ENCODE measurements at places on chromosomes 11 and 22. TPM values are rescaled to one million over a fixed set of nuclear protein-coding genes. Genes with fewer than 3 reads are reported as not detected.

OR2D2 gene
- not detected for total RNA-seq

PKDREJ gene
- total RNA-seq = not detected

OR5B2 gene
- not detected for total RNA-seq

DNA sequence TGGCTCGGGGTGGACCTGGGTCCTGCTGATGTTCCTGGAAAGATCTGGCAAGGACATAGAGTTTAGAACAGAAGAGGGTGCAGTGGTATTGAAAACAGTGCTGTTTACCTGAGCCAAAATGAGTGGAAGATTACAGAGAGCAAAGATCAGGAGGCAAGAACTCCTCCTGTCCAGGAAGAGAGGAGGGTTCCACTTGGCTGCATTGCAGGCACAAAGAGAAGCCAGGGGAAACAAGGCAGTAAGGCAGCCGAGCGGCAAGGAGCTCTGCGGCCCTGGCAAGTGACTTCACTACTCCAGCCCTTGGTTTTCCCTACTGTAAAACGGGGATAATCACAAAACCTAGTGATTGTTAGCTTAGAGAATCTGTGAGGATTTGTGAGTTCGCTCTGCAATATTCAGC lies 3.7 kb upstream of the PACSIN2 start:
- H3K36me3 ChIP-seq = no peaks in the 10 kb centered on the region
- no peak for DNase-seq
- no peak overlapping the region for H3K4me3 ChIP-seq
- no peaks in the 10 kb centered on the region for H3K4me1 ChIP-seq
- no peaks in the 10 kb centered on the region for H3K27me3 ChIP-seq

DNA sequence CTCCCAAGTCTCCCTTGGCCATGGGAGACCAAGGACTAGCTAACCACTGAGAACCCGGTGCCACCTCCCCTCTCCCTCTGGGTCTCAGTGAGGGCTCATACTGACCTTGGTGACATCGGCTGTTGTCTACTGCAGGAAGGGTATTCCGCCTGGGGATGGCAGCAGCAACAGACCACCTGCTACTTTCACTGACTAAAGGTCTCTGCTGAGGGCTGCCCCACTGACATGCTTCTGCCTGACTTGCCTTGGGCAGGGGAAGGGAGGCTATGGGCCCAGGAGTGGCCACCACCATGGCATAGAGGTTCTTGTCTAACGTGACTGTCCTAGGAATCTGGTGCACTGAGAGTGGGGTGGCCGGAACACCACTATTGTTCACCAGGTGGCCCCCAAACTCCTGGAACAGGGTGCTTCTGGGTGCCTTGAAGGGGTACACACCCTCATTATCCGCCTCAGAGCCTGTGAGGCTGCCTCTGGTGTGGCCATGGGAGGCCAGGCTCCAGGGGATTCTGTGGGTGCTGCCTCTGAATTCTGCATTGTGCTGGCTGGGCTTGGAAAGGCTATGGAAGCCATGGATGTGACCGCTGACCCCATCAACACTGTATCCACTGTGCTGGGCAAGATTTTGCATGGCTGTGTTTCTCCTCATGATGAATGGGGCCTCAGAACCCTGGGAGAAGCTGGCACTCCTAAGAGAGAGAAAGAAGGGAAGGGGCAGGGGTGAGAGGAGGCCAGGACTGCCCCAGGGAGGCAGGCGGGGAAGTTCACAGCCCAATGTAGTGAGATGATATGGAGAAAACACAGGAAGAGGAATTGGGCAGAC lies 38.3 kb downstream of the GAB4 start:
- H3K27ac ChIP-seq = no peak overlapping the region
- H3K4me1 ChIP-seq = no peaks in the 10 kb centered on the region
- no peaks in the 10 kb centered on the region for H3K36me3 ChIP-seq
- H3K27me3 ChIP-seq = no peaks in the 10 kb centered on the region

- DNase-seq = no peak
- no peak overlapping the region for H3K4me3 ChIP-seq
- no peaks in the 10 kb centered on the region for H3K4me1 ChIP-seq
- no peaks in the 10 kb centered on the region for H3K36me3 ChIP-seq
Measured at GRCh38 chr22:46159212-46159611, 8.9 kb downstream of the PPARA start.

DNA sequence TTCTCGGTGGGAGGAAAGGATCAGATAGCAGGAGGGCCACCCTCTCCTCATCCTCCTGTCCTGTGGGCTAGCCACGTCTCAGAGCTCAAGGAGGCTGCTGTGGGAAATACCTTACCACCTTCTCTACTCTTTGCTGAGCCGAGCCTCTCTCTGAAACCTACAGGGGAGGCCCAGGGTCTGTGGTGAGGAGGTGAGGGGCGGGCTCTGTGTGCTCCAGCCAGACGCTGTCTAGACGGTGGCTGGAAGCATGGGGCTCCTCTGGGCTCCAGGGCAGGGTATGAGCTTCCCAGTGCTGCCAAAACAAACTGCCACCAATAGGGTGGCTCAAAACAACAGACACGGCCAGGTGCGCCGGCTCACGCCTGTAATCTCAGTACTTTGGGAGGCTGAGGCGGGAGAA lies 5.5 kb upstream of the TMPRSS6 start:
- no peak overlapping the region for H3K27ac ChIP-seq
- no peaks in the 10 kb centered on the region for H3K27me3 ChIP-seq
- no peaks in the 10 kb centered on the region for H3K4me1 ChIP-seq
- H3K4me3 ChIP-seq = no peak overlapping the region

GRCh38 chr11:45665206-45665932 lies at the start of gene CHST1:
Gene CHST1 (minus strand): TSS chr11:45665622. CDS start chr11:45650923, 14,699 bp downstream.
- peak; percentile 45 for DNase-seq
- peak within 1 kb of the TSS; percentile 43 for H3K27ac ChIP-seq
- peak within 1 kb of the TSS; percentile 29 for H3K4me3 ChIP-seq
- H3K4me1 ChIP-seq = peaks cover 8% of the 10 kb centered on the region
- H3K36me3 ChIP-seq = no peaks in the 10 kb centered on the region

DNA sequence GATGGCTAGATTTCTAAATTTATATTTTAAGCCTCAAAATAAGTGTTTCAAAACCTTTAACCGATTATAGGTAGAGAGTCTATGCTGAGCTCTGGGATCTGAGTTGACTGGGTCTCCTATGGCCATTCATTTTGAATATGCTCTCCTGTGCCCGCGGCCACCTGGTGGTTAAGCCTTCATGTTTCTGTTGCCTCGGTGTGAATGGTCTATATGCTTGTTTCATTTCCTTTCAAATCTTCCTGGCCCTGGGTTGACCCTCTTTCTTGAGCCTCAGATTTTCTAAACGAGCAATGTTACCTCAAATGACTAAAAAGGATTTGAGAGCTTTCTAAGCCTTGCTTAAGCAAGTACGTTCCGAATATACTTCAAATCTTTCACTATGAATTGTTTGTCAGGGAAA lies 789.4 kb upstream of the KIRREL3 start:
- H3K27ac ChIP-seq = no peak overlapping the region
- no peak overlapping the region for H3K4me3 ChIP-seq
- no peaks in the 10 kb centered on the region for H3K27me3 ChIP-seq
- H3K4me1 ChIP-seq = no peaks in the 10 kb centered on the region
- H3K36me3 ChIP-seq = no peaks in the 10 kb centered on the region

NXPE2 gene
- not detected for total RNA-seq

GRCh38 chr11:69451289-69451688 lies 30.2 kb upstream of the LINC01488 start:
- H3K27ac ChIP-seq = no peak overlapping the region
- no peaks in the 10 kb centered on the region for H3K27me3 ChIP-seq
- no peak for DNase-seq
- H3K4me1 ChIP-seq = no peaks in the 10 kb centered on the region
- H3K36me3 ChIP-seq = no peaks in the 10 kb centered on the region
- no peak overlapping the region for H3K4me3 ChIP-seq

- H3K27ac ChIP-seq = peak overlapping the region; percentile 89
- no peaks in the 10 kb centered on the region for H3K4me1 ChIP-seq
- no peaks in the 10 kb centered on the region for H3K27me3 ChIP-seq
- peak; percentile 77 for DNase-seq
- H3K4me3 ChIP-seq = no peak overlapping the region
Measured at GRCh38 chr11:1879941-1880720, 11.6 kb downstream of the PRR33 start.

DNA sequence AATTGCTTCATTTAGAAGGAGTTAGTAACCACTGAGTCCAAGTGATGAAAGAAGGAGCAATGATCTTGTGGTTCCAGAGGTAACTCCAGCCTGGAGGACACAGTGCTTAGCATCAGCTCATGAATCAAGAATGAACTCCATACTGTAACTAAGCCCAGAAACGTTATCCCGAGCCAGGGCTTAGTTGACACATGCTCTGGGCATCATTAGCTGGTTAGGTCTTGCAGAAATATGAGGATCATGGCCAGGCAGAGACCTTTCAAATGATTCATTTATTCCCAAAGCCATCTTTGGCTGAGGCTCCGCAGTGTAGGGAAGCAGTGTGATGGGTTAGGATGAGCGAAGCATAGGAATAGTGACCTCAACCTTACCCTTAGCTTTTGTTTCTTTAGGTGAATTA lies 277.4 kb downstream of the FAM76B start:
- peak overlapping the region; percentile 83 for H3K27ac ChIP-seq
- H3K4me3 ChIP-seq = no peak overlapping the region
- no peaks in the 10 kb centered on the region for H3K27me3 ChIP-seq
- H3K4me1 ChIP-seq = peaks cover 13% of the 10 kb centered on the region

- no peaks in the 10 kb centered on the region for H3K36me3 ChIP-seq
- H3K27ac ChIP-seq = no peak overlapping the region
- DNase-seq = no peak
Measured at GRCh38 chr11:113396690-113397089, 9.1 kb downstream of the ANKK1 start.

DNA sequence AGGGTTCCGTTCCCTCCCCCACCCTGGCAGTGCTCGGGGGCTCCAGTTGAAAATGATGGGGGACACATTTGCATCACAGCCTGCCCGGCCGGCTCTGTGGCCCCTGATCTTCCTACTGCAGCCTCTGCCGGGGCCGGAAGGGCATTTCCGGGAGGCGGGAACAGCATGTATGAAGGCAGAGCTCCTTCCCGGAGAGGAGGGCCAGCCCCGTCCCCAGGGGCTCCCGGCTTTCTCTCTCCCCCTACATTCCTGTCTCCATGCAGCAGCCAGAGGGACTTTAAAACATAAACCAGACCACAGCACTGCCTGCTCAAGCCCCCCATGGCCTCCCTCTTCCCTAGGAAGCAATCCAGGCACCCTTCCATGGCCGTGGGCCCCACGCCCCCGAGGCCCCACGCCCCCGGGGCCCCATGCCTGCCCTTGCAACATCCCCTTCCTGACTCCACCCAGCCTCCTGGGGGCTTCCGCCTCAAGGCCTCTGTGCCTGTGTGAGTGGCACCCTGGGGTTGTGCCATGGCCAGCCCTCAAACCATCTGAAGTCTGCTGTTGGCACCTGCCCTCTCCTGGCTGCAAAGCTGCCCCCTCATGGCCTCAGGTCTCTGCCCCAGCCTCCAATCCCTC lies 73.1 kb downstream of the CDKN1C start:
- H3K4me3 ChIP-seq = peak overlapping the region; percentile 0
- H3K4me1 ChIP-seq = peaks cover 20% of the 10 kb centered on the region
- no peaks in the 10 kb centered on the region for H3K36me3 ChIP-seq
- H3K27ac ChIP-seq = peak overlapping the region; percentile 80
- DNase-seq = peak; percentile 77

DNA sequence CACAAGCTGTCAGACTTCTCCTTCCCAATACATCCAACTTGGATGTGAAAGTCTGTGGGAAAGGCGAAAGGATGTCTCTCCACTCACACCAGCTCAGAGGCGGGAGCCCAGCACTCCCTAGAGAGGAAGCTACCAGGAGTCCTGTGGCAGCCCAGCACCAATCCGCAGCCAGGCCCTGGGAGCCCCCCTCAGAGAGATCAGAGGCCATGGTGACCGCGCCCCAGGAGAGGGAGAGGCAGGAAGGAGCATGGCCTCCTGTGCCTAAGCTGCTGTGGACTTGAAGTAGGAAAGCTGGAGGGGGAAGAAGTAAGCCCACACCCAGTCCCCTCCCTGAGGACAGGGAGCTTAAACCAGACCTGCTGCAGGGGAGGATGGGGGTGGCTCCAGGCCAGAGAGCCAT lies 24.4 kb upstream of the IGSF9B start:
- H3K27ac ChIP-seq = no peak overlapping the region
- H3K4me3 ChIP-seq = no peak overlapping the region
- no peak for DNase-seq
- no peaks in the 10 kb centered on the region for H3K27me3 ChIP-seq
- no peaks in the 10 kb centered on the region for H3K36me3 ChIP-seq

- no peaks in the 10 kb centered on the region for H3K27me3 ChIP-seq
- H3K27ac ChIP-seq = no peak overlapping the region
- DNase-seq = no peak
- no peaks in the 10 kb centered on the region for H3K36me3 ChIP-seq
Measured at GRCh38 chr11:74755395-74755995, 6.8 kb downstream of the RNF169 start.

- H3K27ac ChIP-seq = no peak overlapping the region
- H3K27me3 ChIP-seq = no peaks in the 10 kb centered on the region
- no peaks in the 10 kb centered on the region for H3K36me3 ChIP-seq
- no peaks in the 10 kb centered on the region for H3K4me1 ChIP-seq
- DNase-seq = no peak
Measured at GRCh38 chr11:35412285-35412684, 7.1 kb downstream of the SLC1A2 start.

GRCh38 chr11:77267962-77268361 lies 33.5 kb downstream of the GDPD4 start:
- DNase-seq = no peak
- H3K36me3 ChIP-seq = no peaks in the 10 kb centered on the region
- H3K4me3 ChIP-seq = no peak overlapping the region
- H3K27ac ChIP-seq = no peak overlapping the region
- no peaks in the 10 kb centered on the region for H3K27me3 ChIP-seq

HTR3A gene
- not detected for total RNA-seq

CCDC116 gene
- not detected for total RNA-seq

DNA sequence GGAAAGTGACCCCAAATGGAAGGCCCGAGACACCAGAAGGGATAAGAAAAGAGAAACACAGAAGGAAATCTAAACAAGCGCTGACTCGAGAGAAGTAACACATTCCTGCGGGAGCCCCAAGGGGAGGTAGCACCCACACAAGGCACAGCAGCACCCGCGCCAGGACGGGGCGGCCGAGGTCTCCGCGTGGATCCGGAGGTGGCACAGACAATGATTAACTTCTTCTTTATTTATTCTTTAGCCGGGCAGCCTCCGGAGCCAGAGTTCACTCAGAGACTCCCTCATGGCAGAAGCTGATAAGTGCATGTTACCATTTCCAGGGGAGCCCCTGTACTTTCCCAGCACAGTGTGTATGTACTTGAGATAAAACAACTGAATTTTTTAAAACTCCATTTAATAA lies 5.1 kb downstream of the TOLLIP start:
- H3K27ac ChIP-seq = no peak overlapping the region
- no peak for DNase-seq
- H3K4me1 ChIP-seq = peaks cover 4% of the 10 kb centered on the region
- H3K36me3 ChIP-seq = no peaks in the 10 kb centered on the region

OOSP2 gene
- total RNA-seq = not detected

GRCh38 chr11:76313271-76313670 lies 67.7 kb downstream of the THAP12 start:
- no peaks in the 10 kb centered on the region for H3K27me3 ChIP-seq
- H3K36me3 ChIP-seq = no peaks in the 10 kb centered on the region
- no peak for DNase-seq

GRCh38 chr22:26709617-26710390 lies 52.4 kb downstream of the MIAT start:
- H3K27me3 ChIP-seq = no peaks in the 10 kb centered on the region

GRCh38 chr11:134753771-134754520 lies 341.9 kb upstream of the B3GAT1 start:
- H3K27me3 ChIP-seq = no peaks in the 10 kb centered on the region
- no peaks in the 10 kb centered on the region for H3K4me1 ChIP-seq
- no peak overlapping the region for H3K27ac ChIP-seq
- DNase-seq = no peak
- no peak overlapping the region for H3K4me3 ChIP-seq

Data from uterus (tissue), 4 donors.